Cortex of kidney (tissue), 1 donor: ENCODE measurements at places on chromosomes 3 and 15.

DNA sequence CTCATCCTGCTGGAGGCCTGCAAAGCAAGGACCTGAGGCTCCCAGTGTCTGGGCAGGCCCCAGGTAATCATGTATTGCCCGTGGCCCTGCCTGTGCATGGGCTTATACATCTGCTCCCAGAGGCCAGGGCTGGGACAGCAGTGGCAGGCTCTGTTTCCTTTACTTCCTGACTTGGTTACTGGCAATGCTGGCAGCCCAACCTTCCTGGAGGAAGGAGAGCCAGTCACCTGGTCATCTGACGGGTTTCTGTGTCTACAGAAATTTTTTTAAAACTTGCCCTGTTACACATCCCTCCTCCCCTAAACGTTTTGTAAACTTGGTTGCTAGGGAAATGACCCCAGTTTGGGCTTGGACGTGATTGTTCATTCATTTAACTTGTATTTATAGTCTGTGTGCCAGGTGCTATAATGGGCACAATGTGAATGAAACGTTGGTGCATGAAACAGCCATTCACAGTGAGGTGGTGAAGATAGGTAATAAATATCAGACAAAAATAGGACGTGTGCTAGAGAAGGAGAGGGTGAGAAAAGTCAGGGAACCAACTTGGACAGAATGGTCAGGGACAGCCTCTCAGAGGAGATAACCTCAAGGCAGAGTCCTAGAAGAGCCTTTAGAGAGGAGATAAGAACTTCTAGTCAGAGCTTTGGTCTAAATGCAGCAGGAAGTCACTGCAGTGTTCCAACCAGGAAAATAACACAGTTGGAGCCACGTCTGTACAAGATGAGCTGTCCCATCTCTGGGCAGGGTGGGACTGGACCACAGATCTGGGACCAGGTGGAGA is 14.1 kb downstream of the TEX264 start:
- DNase-seq = no peak

- no peak for DNase-seq
These were observed 18.5 kb downstream of the ITPR1 start for GRCh38 chr3:4511491-4512262.

GRCh38 chr15:73483053-73483452 is 40.1 kb downstream of the REC114 start:
- no peak for DNase-seq

DNA sequence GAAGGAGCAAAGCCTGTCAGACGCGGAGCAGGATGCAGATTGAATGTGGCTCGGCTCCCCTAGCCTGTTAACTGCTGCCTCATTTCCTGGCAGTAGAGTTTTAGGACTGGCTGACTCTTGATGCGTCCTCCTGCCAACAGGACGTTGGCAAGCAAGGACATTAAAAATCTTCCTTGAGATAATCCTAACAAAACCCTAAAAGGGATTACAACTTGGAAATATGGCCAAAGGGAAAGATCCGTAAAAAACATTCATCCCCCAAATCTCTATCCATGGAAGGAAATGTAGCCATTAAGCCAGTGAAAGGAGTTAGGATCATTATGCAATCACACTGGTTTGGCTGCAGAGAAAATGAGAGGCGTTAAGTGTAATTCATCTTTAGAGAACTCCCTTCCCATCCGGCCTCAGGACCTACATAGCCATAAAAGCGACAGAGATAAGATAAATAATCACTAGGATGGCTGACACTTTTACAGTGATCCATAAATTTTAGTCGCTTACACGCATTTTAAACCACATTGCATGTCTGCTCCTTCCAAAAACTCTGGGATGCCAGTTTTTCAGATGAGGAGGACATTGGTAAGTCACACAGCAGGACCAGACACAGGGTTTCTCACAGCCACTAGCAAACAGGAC is 44.5 kb upstream of the C3orf80 start:
- DNase-seq = no peak

DNA sequence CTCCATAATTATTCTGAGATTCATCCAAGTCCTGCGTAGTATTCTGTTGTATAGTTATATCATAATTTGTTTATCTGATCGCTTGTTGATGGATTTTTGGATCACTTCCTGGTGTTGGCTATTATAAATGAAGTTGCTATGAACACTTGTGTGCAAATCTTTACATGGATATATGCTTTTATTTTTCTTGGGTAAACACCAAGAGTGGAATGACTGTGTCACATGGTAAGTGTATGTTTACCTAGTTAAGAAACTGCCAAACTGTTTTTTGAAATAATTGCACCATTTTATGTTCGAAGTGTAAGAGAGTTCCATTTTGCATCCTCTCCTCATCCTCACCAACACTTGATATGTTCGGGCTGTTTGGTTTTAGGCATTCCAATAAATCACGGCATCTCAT is 360.4 kb upstream of the FRG2C start:
- no peak for DNase-seq

DNA sequence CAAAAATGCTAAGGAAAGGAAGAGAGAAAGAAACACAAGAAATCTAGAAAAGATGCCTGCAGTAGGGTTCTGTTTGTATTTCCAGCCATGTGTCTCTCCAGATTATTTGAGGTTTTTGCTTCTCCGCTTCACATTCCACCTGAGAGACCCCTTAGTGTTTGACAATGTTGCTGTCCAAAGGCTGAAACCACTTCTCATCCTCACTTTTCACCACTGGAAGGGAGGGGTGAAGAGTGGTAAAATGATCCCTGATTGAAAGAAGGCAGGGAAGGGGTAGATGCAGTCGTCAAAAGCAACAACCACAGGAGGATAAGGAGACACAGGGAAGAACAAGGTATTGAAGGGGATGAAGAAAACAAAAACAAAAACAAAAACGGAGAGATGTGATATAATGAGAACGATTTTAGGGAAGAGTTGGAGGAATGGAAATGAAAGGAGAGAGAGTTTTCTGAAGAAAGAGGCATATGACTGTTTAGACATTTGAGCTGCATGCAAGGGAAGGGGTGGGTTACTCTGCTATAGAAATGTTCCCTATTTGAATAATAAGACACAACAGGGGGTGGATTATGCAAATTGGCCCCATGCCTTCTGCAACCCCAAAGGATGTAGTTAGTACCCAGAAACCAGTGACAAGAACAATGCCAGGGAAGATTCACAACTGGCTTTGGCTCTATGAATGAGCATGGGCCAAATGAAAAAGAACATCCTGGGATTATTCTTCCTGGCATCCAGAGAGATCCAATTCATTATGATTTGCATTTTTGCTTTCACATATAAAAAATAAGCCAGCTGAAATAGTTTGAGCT is 235.9 kb downstream of the GAP43 start:
- DNase-seq = no peak

DNA sequence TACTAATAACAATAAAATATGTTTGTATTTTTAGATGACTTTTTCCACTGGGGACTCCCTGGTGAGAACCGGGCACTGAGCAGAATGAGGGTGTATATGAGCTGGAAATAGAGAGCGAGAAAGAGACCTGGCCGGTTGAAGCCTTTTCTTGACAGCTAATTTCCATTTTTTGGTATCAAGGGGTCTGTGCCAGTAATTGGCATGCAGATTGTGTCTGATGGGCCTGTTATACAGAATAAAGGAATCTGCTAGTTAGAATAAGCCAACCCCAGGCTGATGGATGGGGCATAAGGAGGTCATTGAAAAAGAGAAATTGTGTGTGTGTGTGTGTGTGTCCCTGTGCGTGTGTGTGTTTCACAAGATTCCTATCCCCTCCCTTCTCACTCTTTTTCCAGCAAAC is 83.9 kb downstream of the IL20RB start:
- no peak for DNase-seq

- no peak for DNase-seq
These were observed 48.7 kb upstream of the DYNC1LI1 start for GRCh38 chr3:32619395-32619794.

GRCh38 chr3:9165421-9165820 is 84.0 kb downstream of the SRGAP3 start:
- no peak for DNase-seq

DNA sequence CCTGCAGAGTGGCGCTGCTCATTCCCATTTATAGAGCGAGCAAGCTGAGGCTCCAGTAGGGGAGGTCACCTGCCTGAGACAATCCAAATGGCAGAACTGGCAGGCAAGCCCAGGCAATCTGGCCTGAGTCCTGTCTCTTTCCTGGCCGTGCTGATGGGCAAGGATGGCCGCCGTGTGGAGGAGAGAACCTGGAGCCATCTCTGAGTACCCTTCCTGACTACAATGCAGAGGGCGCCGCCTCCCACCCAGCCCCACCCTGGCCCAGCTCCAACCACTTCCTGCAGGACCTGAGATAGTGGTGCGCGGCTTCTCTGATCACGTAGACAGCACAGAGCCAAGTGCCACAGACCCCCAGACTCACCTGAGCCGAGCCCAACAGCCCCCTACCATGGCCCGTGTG is 7.0 kb downstream of the TLR9 start:
- no peak for DNase-seq

- no peak for DNase-seq
These were observed 126.3 kb downstream of the FOXB1 start for GRCh38 chr15:60130398-60130797.

DNA sequence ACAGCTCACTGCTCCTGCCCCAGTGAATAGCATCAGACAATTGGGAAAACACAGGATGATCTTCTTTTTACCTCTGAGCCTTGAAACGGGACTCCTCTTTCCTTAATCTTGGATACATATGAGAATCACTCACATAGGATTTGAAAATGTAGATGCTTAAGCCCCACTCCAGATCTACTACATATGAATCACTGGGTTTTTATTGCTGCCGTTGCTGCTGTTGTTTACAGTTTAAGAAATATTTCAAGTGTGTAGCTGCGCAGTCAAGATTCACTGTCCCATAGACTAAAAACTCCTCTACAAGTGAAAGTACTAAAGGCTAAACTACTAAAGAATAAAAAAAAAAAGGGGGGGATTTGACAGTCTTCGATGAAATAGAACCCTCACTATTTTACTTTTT is 765.9 kb downstream of the NTRK3 start:
- no peak for DNase-seq

GRCh38 chr3:6781092-6781491 is 79.8 kb upstream of the GRM7 start:
- no peak for DNase-seq

GRCh38 chr15:89593018-89593417 is 17.7 kb downstream of the TICRR start:
- no peak for DNase-seq

- no peak for DNase-seq
These were observed 5.3 kb downstream of the CCDC80 start for GRCh38 chr3:112635674-112636073.

DNA sequence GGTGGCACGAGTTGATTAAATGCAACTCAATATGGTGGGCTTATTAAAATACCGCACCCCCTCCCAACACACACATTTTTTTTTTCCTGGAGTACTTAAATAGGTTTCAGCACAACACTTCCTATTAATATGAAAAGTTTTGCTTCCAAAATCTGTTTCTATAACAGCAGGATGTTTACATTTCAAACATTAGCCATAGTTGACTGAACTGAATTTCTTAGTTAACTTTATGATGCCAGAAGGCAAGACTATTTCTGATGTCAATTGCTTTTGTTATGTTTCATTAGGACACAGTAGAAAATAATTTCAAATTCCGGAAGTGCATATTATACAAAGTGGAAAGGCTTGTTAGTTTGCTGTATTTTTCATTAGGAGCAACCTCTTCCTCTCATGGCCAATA is 104.7 kb downstream of the UACA start:
- DNase-seq = no peak

DNA sequence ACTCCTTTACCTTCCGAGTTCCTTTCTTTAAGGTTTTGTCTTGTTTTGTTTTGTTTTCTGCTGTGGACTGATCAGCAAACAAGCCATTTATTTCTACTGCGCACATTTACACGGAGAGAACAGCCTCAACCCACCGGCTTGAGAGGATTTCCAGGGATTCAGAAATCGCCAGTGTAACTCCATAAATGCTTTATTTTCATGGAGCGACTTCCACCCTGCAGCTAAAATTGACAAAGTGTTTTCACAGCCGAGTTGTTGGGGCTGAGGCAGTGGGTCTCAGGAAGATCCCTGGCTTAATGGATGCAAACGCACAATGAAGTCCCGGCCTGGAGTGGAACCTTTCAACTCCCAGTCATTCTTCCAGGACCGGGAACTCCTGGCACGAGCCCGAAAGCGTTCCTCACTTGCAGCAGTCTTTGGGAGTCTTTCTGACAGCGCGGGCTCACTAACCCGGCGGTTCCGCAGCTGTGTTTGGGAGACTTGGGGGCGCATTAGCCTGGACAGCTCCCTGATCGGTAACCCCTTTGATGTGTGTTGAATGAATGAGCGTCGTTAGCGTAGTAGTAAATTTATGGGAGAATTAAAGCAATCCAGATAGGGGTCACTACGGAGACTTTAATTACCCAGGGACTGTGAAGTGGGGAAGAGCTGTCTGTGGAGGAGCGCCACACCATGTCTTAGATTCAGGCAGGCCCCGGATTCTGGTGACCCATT is 785 bp upstream of the MYRIP start:
- DNase-seq = no peak

DNA sequence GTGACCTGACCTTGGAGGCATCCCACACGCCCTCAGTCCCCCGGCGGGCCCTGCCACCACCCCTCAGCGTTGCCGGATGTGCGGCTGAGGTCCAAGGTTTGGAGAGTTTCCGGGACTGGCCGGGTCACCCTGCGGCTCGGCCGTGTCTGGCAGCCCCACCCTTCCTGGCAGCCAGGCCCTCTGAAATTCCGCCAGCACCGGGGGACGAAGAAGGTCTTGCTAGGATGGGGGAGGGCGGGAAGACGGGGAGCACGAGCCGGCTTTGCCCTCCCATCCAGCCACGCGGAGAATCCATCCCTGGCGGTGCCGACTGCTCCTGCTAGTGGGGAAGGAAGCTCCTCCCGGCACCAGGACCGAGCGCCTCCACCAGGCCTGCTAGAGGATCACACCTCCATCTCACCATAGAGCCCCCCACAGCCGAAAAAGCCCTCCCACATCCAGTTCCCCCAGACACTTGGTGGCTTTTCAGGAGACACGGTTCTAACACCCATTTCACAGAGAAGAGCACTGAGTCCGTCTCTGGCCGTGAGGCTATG is 81.5 kb downstream of the CPN2 start:
- no peak for DNase-seq

DNA sequence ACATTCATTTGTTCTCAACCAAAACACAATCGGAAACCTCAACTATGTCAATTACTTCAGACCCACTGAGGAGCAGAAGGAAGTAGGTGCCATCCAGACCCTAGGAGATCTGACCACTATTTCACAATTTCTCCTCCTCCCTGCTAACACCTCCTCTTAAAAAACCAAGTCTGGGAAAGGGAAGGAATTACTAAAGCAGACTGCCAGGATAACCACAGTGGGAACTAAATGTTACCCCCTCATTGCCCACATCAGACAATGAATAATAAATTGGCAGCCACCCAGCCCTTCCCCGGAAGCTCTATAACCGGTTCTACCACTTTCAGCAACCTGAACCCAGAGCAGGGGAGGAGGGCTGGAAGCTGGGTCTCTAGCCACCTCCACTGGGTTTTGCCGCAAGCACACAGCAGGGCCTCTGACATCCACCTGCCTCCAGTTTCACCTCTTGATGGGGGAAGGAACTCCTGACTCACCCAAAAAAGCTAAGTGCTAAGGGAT is 17.6 kb downstream of the C15orf62 start:
- no peak for DNase-seq

- DNase-seq = no peak
These were observed 12.7 kb downstream of the OXTR start for GRCh38 chr3:8756671-8757070.
